ENCODE measurements at places on chromosomes 4 and X.

DNA sequence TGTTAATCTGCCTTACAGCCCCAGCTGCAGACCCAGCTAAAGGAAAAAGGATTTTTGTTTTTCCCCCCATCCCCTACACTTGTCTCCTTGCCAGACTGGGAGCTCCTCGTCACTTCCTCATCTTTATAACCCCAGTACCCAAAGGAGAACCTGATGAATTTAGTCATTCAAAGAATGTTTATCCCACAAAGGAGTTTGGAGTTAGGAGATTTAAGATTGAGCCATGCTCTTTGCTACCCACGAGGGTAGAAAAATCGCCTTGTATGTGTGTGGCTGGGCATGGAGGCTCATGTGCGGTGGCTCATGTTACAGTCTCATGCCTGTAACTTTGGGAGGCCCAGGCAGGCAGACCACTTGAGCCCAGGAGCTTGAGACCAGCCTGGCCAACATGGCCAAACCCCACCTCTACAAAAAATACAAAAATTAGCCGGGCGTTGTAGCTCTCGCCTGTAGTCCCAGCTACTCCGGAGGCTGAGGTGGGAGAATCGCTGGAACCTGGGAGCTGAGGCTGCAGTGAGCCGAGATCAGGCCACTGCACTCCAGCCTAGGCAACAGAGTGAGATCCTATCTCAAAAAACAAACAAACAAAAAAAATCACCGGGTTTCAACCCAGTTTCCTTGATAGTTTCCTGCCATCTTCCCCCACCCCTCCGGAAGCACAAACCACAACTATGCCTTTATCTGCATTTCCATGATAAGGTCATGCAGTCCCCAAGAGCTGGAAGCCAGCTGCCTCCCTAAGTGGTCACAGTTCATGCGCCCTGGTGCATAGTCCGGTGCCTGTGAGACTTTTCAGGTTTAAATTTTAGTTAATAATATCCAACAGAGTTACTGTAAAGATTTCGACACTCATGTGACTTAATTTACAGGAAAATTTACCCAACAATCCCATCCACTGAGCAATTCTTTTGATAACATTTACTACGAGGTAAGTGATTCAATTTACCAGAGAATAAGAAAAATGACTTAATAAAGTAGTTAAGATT is 1.5 kb downstream of the CFAP97 start:
- DNase-seq, result peak; percentile 57

DNA sequence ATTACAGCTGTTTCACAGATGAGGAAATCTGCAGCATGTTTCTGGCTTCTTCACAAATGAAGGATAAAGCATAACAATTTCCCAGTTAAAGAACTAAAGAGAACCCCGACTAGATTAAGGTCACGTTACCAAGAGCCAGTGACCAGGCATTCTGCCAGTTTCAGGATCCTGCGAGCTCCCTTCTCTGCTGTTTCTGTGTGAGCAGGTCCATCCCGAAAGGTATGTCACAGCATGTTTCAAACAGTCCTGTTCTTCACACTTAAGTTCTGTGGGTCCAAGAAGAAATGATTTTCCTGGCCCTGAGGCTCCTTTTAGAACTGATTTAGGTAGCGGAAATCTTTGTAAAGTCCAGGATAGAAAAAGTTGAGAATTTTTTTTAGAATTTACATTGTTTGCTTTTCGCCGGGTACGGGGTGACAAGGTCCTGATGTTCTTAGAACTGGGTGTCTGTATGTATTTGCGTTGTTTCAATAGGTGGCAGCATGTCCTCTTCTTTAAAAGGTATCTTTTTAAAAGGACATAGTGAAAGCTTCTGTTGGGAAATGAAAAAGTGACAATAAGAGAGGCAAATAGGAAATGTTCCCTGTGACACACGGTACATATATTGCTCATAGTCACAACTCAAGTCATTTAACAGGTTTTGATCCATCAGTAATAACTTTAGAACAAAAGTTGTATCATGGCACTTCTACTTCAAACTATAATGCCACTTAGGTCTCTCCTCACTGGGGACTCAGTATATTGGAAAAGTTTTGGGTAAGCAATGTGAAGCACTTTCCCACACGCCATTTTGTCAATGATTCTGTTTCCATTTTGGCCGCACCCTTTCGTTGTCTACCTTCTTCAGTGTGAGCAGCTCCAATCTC is 18.4 kb downstream of the IL21 start:
- peak; percentile 42 for DNase-seq

DNA sequence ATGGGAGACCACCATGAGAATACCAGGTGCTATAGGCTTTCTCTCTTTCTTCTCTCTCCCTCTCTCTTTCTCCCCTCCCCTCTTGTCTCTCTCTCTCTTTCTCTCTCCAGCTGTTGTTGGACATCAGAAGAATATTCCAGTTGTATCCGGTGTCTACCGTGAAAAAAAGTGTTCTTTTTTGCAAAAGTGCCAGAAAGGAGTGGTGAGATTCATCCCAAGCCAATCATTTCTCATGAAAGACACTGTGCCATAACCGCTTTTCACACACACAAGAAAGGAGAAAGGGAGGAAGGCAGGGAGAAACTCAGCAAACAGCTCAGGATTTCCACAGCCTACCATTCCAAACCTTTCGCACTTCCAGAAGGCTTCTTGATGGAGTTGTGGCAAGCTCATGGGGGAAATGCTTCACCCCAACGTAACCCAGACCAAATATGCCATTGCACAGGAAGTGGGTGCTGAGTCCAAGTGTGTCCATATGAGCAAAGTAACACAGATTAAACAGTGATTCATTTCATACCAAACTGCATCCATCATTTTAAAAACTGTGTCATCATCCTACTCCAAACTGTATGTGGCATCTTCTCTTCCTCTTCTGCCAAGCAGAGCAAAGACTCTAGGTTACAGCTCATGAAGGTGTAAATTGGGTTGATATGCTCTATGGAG is 224.0 kb downstream of the APBB2 start:
- DNase-seq, result no peak

DNA sequence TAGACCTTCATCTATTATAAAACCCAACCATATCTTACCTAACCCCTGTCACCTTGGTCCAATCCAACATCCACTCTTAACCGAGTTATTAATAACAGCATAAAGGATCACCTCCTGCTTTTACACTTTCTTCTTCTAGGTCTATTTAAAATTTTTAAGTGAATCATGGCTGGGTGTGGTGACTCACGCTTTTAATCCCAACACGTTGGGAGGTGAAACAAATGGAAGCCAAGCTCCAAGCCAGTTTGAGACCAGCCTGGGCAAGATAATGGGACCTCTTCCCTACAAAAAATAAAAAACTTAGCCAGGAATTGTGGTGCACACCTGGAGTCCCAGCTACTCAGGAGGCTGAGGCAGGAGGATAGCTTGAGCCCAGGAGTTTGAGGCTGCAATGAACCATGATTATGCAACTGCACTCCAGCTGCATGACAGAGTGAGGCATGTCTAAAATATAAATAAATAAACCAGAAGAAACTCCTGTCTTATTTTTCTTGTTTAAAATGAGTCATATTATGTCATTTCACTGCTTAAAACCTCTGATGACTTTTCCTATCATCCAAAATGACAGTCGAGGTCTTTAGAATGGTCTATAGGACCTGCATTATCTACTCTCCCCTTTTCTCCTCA is 188.4 kb downstream of the GASK1B start:
- DNase-seq, result no peak

GRCh38 chr4:1082215-1083182 is 30.9 kb downstream of the RNF212 start:
- no peak for DNase-seq

DNA sequence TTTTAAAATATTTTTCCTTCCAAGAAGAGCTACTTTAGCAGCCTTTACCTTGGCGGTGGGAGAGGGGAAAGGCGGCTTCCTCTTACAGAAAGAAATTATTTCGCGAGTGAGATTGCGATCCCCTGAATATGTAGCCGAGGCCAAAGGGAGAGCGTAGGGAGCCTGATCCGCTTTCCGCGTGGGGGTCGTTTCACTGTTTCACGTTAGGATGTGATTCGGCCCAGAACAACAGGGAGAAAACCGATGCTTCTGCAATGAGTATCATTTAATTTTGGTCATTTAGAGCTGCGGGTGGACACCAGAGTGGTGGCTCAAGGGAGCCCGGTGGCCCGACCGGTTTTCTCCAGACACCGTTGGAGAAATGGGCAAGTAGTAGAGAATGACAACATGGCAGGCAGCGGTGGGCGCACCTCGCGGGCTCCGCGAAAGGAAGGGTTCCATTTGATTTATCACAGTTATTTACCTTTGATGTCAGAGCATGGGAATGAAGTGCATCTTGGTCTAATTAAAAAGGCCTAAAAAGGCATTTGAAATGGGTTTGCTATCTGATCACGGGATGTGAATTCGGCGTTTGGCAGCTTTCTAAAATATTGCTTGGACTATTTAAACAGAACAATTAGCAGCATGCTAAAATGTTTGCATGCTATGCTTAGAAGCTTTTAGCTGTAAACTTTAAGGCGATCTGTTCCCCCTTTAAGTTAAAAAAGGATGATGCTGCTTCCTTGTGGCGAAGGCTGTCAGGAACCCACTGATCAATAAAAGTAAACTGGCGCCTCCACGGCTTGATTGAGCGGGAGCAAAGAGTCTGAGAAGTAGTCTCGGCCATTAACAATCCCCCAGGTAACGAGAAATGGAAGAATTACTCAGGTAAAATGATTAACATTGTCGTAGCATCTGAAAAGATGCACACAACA is 2.0 kb upstream of the PCDH19 start:
- DNase-seq, result no peak

DNA sequence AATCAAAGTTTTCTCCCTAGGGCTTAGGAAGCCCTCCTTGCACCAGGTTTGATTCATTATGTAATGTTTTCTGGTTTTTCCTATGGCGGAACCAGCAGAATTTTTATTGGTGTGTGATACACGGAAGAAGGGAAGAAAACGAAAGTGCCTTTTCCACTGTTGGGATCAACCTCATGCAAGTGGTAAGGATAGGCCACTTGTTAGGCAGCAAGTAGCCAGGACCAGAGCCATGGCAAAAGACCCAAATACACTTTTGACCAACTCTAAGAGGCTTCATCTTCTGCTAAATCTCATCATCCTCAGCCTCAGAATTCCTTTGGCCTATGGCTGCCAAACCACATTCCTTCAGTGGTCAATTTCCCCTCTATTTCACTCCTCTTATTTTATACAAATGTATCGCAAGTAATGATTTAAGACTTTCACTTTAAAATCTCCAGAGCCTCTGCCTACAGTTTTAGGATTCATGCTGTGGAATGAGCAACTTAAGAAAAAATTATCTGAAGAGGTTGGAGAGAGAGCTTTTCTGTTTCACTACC is 21.2 kb downstream of the PPAT start:
- DNase-seq, result no peak

GRCh38 chrX:13162772-13163410 is 118.5 kb upstream of the FAM9C start:
- DNase-seq, result no peak
